ENCODE measurements at places on chromosomes 3 and 15.

- no peak for DNase-seq
Observed at GRCh38 chr3:129052675-129053074, 7.9 kb upstream of the GP9 start.

DNA sequence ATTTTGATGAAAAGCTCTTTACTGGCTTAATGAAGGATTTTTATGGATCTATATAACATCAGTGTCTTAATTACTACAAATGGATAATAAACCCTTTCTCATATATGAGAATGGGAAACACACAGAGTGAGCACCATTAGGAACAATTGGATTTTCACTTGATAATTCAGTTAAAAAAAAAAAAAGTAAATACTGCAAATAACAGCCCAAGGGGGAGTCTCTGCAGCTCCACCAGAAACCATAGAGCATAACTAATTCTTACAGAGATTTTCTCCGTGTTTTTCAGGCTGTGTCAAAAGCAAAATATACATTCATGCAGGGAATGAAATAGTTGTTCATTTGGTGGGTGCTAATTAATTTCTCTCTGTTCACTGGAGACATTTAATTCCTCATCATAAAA is 125.3 kb downstream of the EBLN2 start:
- no peak for DNase-seq

DNA sequence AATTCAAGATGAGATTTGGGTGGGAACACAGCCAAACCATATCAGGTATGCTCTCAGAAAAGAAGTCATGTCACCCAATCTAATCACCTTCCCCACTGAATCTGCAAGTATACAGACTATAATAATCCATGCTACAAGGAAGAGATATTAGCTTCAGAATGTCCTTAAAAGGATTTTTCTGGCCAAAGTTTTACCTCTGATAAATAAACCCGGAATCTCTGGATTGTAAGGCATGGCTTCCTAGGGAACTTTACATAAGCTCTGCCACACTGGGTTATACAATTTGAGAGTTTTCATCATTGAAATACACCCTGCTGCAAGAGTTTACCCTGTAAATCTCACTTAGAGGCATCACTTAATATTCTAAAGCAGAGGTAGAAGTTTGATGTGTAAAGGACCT is 330.5 kb upstream of the KCNMB2 start:
- DNase-seq = peak; percentile 74

DNA sequence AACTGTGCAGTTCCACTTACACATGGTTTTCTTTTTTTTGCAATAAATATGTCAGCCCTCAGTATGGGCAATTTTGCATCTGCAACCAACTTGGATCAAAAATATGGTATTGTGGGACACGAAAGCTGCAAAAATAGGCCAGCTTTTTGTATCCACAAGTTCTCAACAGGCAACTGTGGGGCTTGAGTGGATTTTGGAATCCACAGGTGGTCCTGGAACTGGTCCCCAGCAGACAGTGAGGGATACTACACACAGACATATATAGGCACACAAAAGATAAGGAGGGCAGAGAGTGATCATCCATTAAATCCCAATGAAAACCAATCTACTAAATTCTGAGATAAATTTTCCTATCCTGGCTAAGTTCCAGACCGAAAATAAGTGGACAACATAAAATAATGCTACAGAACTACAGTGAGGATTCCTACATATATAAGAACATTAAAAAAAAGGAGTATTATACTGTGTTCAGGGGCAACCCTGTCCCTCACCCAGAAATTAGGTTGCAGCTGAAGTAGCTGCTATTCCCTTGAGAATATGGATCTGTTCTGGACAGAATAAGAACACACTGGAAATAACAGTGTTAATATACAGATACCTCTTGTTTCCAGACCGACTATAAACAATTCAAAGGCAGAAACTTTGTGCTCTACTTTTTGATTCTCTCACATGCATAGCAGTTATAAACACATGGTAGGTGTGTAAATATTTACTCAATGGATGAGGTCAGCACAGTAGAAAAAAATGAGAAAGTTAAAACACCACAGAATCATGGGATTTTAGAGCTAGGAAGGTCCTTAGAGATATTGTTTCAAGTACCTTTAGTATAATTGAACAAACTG is 25.4 kb downstream of the DENND4A start:
- DNase-seq = no peak

GRCh38 chr15:74840851-74841775 is 1.8 kb downstream of the ULK3 start:
- DNase-seq = no peak

DNA sequence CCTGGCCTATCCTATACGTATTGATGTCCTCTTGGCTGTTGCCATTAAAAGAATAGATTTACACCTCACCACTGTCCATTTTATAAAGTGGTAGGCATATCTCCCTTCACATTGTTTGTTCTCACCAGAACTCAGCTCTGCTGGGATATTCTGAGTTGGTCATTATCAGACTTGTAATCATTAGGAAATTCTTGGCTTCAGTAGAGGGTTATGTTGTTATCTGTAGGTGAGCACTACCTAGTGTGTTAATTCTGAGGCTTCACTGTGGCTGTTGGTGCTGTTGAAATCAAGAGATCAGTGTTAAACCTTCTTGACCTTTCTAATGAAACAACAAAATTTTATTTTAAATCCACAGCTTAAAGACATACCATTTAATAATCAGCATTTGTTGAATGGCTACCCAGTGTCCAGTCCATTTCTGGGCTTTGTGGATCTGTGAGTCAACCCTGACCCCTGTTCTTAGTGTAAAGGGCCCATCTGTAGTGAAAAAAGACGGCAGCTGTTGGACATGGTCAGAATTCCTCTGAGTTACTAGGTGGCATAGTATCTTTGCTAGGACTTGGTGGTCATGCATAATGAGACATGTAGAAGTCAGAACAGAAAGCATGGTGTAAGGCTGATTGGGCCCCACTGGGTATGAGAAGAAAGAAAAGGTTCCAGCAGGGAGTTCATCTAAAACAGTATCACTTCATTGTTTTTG is 32.9 kb upstream of the P4HTM start:
- DNase-seq = no peak

- no peak for DNase-seq
Observed at GRCh38 chr3:18987862-18988447, 160.4 kb upstream of the KCNH8 start.

GRCh38 chr3:9930804-9931418 is 2.7 kb upstream of the CRELD1 start:
- DNase-seq = no peak

DNA sequence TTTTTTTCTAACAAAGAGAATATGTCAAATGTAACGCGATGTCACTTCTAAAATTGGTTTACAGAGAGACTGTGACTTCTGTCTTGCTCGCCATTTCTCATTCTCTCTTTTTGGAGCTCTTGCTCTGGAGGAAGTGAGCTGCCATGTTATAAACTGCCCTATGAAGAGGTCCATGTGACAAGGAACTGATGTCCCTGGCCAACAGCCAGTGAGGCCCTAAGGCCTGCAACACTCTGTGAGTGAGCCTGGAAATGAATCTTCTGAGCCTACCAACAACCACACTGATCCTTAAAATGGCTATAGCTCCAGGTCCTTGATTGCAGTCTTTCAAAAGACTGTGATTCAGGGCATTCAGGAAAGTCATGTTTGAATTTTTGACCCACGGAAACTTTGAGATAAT is 49.9 kb downstream of the NMD3 start:
- DNase-seq = no peak

GRCh38 chr3:148833223-148833622 is 5.6 kb downstream of the CPB1 start:
- no peak for DNase-seq

GRCh38 chr3:43769885-43770425 is 79.2 kb downstream of the ABHD5 start:
- DNase-seq = no peak

DNA sequence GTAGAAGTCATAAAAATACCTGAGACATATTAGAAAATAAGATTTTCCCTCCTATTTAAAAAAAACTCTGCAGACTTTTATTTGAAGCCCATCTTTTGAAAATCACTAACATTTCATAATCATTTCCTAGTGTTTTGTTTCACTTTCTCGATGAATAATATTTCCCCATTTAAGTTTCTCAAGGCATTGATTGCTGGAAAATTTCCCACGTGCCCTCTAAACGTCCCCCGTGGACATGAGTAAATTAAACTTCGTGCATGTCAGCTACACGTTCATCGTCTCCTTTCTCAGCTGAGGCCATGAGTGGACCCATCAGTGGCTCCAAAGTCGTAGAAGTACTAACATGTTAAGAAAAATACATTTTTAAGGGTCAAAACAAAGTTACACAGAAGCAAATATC is 2.0 kb upstream of the TM2D3 start:
- DNase-seq = no peak

GRCh38 chr3:81197386-81197785 is 564.1 kb downstream of the GBE1 start:
- no peak for DNase-seq

GRCh38 chr15:66877477-66878271 is 175.6 kb downstream of the SMAD6 start:
- no peak for DNase-seq

GRCh38 chr3:142228964-142229363 is 3.6 kb upstream of the GK5 start:
- DNase-seq = no peak

GRCh38 chr3:11764931-11765363 is 81.7 kb downstream of the TAMM41 start:
- DNase-seq = no peak

- DNase-seq = no peak
Observed at GRCh38 chr3:14369675-14370669, 32.4 kb upstream of the SLC6A6 start.

DNA sequence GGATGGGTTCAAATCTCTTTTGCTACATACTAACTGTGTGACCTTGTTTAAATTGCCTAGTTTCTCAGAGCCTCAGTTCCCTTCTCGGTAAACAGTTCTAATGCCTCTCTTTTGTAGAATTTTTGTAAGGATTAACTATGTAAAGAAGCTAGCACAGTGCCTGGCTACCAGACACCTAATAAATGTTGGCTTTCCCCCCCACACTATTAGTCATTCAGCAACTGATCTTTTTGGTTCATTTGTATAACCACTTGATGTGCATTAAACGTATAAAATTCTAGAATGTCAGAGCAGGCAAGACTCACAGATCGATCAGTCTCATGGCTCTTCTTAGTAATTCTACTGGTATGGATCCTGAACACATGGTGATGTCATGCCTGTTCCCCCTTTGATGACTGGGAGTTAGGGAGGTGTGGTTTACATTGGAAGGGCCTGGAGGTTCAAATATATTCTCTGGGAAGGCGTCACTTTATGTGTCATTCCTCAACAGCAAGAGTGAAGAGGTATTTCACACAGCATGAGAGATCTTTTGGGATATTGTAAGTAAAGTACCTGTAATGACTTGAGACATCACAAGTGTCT is 6.5 kb downstream of the TAGLN3 start:
- no peak for DNase-seq

- no peak for DNase-seq
Observed at GRCh38 chr15:93479715-93480114, 390.7 kb upstream of the RGMA start.

GRCh38 chr3:10247679-10248183 is 528 bp upstream of the TATDN2 start:
- no peak for DNase-seq

- DNase-seq = no peak
Observed at GRCh38 chr3:185164428-185165217, 11.8 kb upstream of the C3orf70 start.

DNA sequence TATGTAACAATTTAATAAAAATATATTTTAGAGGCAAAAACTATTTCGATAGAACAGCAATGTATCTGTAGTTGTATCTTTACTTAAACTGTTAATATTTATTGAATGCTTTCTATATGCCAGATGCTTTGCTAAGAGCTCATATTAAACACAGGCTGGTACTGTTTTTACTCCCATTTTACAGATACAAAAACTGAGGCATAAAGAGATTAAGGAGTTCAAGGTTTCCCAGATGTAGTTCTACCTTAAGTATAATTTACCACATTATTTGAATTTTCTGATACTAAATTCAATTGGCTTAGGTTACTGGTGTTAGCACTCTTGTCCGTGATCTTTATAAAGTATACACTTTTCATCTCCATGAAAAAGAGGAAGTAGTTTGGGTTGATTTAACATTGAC is 149.8 kb downstream of the ROBO2 start:
- no peak for DNase-seq

DNA sequence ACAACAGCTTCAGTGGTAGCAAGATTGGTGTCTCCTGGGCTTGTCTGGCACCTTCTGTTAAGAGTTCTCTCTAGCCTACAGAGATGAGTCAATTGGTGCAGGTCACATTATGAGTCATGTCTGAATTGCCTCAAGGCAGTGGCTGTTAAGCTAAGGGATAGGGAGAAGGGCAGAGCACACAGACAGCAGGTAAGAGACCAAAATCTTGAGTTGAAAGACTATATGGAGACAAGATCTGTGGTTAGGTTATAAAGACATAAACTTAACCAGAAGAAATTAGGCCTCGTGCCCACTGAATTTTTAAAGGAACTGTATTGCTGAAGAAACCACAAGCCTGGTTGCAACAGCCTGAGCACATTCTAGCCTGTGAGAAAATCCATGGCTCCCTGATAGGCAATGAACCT is 19.2 kb upstream of the KPNA1 start:
- DNase-seq = no peak

GRCh38 chr15:66040211-66040892 is 171.1 kb downstream of the RAB11A start:
- DNase-seq = no peak

DNA sequence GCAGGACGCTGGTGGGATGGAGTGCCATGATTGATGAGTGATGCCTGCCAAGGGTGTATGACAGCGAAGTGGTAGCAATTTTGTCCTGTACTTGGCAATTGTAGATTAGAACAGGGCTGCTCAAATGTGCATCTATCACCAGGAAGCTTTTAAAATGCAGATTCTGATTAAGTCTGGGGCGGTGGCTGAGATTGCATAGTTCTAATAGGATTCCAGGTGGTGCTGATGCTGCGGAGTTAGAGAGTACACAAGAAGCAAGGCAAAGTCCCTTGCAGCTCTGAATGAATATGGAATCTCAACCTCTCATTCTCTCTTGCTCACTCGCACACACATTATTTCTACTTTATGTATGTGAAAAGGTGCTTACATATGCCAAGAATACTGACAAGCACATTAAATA is 670.4 kb downstream of the FHIT start:
- DNase-seq = no peak

GRCh38 chr15:89399238-89400115 is 64.9 kb upstream of the POLG start:
- no peak for DNase-seq

- no peak for DNase-seq
Observed at GRCh38 chr3:125957674-125958510, 11.1 kb upstream of the ROPN1B start.

DNA sequence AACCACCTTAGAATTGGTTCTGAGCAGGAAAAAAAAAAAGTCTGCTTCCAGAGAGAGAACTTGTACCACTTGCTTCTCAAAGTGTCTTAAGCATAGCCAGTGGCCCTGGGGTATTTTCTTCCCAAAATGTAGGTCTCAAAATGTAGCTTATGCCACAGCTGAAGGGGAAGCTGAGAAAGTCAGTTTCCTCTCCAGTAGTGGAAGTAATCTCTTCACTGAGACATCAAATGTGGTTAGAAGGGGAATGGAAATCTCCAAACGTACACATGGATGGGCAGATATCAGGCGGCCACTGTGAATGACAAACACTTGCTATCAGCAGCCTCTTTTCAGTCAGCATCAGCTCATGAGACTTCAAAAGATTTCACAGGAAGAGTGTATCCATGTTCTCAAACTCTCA is 841.2 kb downstream of the TUSC7 start:
- no peak for DNase-seq

- DNase-seq = no peak
Observed at GRCh38 chr3:187186375-187186774, 10.9 kb upstream of the RTP1 start.
